ENCODE measurements at places on chromosomes 5 and 9.
A peak's percentile ranks its signal among the peaks of the same experiment; 100 is the strongest.

- no peak for DNase-seq
Observed at GRCh38 chr9:124975131-124975530, 34.2 kb upstream of the GOLGA1 start.

DNA sequence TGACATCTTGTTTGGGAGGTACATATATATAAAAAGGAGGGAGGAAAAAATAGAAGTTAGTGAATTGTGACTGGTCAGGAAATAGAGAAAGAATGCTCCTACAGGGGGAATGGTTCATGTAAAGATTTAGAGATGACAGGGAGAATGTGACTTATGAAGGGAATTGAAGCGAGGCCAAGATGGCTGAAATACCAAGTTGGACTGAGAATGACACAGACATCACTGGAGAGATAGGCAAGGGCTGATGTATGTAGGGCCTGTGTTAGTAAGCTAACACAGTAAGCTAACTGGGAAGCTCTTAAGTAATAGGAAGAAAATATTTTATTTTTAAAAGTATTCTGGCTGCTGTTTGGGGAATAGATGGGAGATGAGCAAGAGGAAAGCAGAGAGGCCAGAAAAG is 286.3 kb downstream of the NNT start:
- no peak for DNase-seq

DNA sequence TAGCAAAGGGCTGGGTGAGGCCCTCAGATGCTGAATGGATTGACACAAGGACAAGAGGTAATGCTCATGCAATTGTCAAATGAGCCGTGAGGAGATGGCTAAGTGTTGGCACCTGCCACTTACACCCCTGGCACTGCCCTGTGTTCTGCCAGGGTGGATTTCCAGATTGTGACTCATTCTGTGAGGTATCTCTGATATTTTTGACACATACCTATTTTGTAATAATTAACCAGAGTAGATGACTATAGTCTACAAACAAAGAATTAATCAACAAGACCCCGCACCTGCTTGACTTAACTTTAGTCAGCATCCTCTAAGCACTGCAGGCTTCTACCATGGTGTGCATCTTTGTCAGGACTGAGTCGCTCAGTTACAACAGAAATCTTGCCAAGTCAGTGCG is 200.8 kb downstream of the DIRAS2 start:
- DNase-seq = no peak

DNA sequence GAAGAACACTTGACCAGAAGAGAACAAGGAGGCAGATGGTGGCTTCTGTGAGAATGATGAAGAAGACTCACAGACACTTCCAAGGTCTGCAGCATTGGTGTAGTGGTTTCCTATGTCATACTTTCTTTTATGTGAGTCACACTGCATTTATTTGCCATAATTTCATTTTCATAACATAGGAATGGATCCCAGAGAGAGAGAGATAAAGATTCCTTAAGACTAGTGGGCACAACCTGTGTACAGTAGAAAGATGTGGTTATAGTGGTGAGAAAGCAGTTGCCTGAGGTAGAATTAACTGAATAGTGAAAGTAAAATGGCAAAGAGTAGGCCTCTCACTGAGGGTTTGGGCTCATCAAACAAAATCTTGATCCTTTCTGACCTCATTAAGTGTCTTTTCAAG is 7.6 kb upstream of the CCDC152 start:
- no peak for DNase-seq

DNA sequence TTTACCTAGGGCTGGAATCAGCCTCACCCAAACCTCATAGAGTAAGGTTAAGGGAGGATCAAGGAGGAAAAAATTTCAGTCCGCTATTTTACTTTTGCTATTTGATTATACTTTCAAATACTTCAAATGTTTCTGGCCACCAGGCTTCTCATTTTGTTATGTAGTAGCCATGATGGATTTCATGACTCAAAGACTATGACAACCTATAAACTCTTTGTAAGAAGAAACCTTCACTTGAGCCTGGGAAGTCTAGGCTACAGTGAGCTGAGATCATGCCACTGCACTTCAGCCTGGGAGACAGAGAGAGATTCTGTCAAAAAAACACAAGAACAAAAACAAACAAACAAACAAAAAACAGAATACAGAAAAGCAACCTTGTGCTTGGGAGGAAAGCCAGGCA is 293.6 kb upstream of the TNC start:
- no peak for DNase-seq

- DNase-seq = no peak
Observed at GRCh38 chr5:135894789-135895188, 852 bp downstream of the IL9 start.

DNA sequence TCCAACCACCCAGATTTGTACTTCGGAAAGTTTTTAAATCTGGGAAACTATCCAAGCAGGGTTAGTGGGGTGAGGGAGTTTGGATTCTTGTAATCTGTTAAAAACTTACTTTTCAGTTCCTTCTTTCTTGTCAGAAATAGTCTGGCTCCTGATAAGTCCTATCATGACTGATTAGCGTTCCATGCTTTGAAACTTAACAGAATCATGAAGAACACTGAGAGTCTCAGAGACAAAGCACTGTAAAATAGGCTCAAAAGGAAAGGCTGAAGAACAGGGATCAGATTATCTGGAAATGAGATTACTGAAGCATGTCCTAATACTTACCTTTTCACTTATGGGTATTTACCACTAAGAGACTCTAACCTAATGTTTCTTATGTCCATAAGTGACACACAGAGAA is 242.5 kb downstream of the ARRDC3 start:
- DNase-seq = no peak

- no peak for DNase-seq
Observed at GRCh38 chr9:112380102-112380824, at the start of gene HSDL2. TSS of gene HSDL2 (plus strand) at chr9:112380108. CDS start at chr9:112380164, 56 bp downstream.

DNA sequence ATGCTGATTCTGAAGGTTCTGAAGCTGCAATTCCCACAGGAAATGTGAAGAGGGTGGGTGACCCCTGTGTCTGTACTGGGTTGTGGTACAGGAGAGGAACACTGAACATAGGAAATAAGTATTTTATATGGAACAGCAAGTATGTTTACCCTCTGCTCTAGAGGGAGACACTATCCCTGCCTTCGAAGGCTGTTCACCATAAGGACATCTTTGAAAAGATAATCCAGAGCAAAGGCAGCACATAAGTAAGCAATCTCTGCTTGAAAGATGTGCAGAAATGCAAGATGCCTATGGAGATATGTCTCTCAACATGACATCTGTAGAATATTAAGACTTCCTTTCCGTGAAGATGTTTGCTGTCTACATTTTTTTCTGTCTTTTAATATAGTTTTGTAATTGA is 184.4 kb upstream of the EFNA5 start:
- no peak for DNase-seq

- peak; percentile 36 for DNase-seq
Observed at GRCh38 chr5:160233215-160233614, 3.9 kb downstream of the FABP6 start.

GRCh38 chr9:130680836-130681768 is 12.5 kb upstream of the EXOSC2 start:
- DNase-seq = peak; percentile 92

- DNase-seq = no peak
Observed at GRCh38 chr5:151092762-151093161, 11.9 kb upstream of the TNIP1 start.

DNA sequence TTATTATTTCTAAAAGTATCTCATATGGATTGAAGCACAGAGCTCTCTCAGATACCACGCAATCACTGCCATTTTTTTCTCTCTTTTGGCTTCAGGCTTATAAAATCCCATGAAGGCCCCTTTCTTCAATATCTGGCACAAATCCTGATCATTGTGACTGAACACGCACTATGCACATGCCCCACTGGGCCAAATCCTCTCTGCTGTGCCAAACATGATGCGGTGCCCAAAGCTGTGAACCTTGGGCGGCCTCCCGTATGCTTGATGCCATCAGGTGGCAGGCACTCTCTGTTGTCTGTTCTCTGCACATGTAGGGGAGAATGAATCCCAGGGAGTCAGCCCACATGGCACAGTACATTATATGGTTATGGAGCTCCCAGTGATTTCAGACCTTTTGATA is 375.0 kb upstream of the RGMB start:
- DNase-seq = no peak

GRCh38 chr5:150644058-150644457 is 3.6 kb downstream of the SYNPO start:
- DNase-seq = no peak

DNA sequence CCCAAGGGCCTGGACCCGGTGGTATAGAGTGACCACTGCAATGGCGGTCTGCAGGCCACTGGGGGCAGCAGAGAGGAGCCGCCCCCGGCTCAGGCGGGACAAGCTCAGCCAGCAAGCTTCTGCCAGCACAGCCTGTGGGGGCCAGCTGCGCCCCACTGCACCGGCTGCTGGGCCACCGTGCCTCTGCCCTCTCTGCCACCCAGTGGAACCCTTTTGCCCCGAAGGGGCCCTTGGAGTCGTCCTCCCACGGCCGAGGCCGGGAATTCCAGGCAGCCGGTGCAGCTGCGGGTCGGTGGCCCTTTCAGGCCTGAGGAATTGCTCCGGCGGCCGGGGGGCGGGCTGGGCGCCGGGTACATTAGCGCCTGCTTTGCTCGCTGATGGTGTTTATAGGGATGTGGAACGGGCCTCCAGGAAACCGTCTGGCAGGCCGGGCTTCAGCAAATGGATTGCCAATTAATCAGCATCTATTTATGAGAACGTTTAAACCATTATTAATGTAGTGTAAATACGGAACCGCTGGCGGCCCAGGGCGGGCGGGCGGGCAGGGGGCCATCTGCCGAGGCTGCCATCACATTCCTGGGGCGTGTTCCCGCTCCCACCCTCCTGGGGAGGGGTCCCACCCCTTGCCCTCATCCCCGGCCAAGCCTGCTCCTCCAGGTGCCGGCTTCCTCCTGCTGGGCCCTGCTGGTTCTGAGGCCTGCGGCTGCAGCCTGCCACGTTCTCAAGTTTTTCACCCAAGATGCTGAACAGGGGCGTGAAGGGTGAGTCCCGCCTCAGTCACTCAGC is 127.4 kb downstream of the BARX1 start:
- DNase-seq = peak; percentile 86

- DNase-seq = peak; percentile 44
Observed at GRCh38 chr9:34457266-34458012, 931 bp downstream of the FAM219A start.

- DNase-seq = peak; percentile 66
Observed at GRCh38 chr9:135126451-135127187, 39.2 kb downstream of the OLFM1 start.

GRCh38 chr5:176610435-176610773 is 448 bp upstream of the GPRIN1 start:
- DNase-seq = no peak

DNA sequence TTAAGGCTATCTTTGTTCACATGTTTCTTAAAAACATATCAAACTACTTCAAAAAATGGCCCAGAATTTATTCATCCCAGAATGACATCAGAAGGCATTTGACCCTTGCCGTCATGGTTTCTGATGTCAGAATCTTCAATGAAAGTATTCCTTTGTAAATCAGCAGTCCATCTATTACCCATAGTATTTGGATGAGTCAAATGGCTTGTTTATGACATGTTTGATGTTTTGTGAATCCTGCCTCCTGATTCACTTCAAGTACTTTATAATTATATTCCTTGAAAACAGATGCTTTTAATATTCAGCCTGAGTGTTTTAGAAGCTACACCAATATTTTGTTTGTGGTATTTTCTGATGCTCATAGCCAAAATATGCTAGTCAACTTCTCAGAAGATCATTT is 200.8 kb upstream of the MEF2C start:
- DNase-seq = no peak

DNA sequence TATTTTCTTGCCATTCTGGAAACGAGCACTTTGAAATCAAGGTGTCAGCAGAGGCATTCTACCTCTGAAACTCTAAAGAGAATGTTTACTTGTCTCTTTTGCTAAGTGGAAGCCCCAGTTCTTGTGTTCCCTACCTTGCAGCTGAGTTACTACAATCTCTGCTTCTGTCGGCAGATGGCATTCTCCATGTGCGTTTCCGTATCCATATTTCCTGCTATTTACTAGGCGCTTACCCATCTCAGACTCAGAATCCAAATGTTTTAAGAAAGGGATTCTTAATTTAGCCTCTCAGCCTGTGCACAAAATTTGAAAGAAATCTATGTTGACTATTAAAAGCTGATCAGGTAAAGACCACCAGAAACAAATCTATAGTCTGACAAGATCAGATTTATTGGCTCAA is 221.3 kb upstream of the FTMT start:
- DNase-seq = no peak

- no peak for DNase-seq
Observed at GRCh38 chr9:130981002-130981755, 27.8 kb upstream of the LAMC3 start.

GRCh38 chr5:123868881-123869280 is 356.9 kb downstream of the CSNK1G3 start:
- DNase-seq = no peak

DNA sequence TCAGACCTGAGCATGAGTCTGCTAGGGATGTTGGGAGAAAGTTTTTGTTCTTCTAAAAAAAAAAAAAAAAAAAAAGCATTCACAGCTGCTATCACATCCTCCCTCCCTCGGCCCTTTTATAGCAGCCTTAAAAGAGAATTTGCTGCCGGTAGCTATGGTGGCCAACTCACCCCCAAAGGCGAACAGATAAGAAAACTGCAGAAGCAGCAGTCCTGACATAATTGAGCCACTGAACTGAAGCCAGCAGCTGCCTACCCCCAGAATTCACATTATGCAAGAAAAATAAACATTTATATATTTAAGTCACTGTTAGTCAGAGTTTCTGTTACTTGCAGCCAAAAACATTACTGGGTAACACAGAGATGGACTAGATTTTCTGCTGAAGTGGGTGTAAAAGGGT is 124.3 kb upstream of the SMARCA2 start:
- DNase-seq = no peak

GRCh38 chr9:35907711-35908503 is 1.4 kb upstream of the SPAAR start:
- DNase-seq = peak; percentile 67

GRCh38 chr9:136084063-136084944 is 10.8 kb downstream of the NACC2 start:
- no peak for DNase-seq

- no peak for DNase-seq
Observed at GRCh38 chr5:77101298-77101697, 14.2 kb upstream of the ZBED3 start.

DNA sequence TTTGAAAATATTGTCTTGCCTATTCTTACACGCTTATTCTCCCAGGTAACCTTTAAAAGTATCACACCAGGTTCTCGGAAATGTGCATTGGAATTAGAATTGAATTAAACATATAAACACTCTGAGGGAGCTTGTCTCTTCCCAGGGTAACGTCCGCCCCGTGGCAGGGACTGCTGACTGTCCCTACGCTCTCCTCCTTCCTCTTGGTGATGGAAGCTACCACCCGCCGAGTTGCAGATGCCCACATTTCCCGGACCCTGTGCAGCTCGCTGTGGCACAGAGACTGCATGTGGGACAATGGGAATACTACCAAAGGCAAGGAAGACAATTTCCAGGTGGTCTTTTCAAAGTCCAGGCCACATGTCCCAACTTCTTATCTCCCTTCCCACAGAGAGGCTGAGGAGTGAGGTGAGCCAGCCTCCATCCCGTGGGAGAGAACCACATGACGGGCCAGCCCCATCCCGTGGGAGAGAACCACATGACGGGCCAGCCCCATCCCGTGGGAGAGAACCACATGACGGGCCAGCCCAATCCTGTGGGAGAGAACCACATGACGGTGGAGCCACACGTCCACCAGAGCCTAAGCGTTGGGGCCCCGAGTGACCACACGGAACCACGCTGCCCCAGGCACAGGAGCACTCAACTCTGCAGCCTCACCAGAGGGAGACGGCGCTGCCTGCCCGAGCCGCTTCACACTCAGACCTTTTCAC is 249.4 kb upstream of the IRX1 start:
- DNase-seq = no peak
